Mesenchymal stem cell (in vitro differentiated cells and primary cell): ENCODE measurements at places on chromosomes 3 and 15.

DNA sequence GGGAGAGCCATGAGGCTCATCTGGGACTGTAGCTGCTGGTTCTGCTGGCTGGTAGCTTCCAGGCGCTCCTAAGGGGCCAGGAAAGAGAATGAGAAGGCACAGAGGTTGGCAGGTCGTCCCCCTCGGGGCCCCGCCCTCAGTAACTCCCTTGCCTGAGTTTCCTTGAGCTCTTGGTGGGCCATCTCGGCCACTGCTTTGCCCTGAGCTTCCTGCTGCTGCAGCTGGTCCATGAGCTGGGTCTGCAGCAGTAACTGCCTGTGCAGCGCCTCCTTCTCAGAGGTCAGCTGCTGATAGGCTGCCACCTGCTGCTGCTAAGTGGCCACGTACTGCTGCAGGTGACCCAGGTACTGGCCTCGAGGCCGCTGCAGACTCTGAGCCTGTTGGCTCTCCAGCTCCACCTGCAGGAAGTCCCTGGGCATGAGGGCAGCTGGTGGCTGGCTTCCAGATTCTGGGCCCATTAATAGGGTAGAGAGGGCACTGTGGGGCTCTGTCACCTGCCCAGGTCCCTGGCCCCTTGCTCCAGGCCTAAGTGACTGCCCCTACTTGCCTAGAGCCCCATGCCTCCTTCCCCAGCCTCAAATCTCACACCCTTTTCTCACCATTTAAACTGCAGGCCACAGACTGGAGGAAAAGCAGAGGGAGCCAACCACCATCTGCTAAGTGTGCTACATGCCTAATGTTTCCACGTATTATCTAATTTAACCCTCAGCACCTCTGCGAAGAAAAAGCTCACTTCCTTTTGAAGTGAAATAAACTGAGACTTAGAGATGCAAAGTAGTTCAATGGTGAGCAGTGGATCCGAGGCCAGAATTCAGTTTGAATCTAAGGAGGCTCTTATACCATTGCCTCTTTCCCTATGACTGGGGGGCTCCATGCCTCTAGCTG, 10.8 kb upstream of the VPS33B start:
- DNase-seq: peak; percentile 14

DNA sequence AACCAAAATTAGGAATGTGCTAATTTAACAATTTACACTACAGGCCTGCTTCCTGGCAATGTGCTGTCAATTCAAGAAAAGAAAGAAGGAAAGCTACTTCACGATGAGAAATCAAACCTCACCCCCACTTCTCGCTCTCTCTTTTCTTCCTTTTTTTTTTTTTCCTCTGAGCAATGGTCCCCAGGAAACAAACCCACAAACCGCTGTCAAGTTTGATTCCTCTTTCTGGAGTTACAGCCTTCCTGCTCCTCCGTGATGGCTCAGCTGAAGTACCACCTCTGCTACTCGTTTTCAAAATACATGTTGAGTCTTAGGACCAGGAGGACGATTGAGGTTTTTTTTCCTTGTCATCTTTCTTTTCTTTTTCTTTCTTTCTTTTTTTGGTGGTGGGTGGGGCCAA, 3.4 kb upstream of the TRIM71 start:
- DNase-seq: no peak

- DNase-seq: no peak
These were observed 130.2 kb downstream of the SSR3 start for GRCh38 chr3:156424758-156425157.

- DNase-seq: no peak
These were observed 150.6 kb downstream of the DUT start for GRCh38 chr15:48481802-48482201.

GRCh38 chr3:36681867-36682266, 82.5 kb downstream of the DCLK3 start:
- DNase-seq: no peak

DNA sequence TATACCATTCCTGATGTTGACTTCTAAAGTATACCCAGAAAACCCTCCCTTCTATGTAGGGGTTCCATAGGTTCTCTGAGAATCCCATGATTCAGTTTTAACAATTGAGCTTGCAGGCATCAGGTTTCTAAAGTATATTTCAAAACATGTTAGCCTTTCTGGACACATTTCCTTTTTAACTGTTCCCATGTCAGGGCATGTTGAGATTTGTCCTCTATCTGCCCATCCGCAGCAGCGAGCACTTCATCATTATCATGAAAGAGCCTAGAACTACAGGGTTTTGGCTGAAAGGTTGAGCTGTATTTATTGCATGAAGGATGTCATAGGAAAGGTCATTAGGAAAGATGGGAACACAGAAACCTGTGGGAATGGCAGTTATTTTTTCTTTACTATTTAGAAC, 201.1 kb upstream of the BHLHE40 start:
- DNase-seq: no peak

- DNase-seq: no peak
These were observed 64.3 kb upstream of the PLCL2 start for GRCh38 chr3:16820485-16820884.

DNA sequence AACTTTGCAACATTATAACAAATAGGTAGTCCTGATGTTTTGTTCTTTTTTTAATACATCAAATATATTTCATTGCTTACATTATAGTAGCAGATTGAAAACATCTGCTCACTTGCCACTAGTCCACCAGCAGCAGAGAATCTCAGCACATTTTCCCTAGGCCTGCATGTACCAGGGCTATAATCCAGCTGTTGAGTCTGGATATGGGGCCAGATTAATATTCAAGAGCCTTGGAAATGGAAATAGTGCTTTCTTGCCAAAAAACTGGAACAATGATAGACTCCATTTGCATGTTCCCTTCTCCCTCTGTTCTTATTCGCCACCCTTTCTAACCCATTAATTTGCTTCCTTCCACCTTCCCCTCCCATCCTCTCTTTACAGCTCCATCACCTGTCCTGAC, 288.0 kb downstream of the EPHA3 start:
- DNase-seq: no peak

DNA sequence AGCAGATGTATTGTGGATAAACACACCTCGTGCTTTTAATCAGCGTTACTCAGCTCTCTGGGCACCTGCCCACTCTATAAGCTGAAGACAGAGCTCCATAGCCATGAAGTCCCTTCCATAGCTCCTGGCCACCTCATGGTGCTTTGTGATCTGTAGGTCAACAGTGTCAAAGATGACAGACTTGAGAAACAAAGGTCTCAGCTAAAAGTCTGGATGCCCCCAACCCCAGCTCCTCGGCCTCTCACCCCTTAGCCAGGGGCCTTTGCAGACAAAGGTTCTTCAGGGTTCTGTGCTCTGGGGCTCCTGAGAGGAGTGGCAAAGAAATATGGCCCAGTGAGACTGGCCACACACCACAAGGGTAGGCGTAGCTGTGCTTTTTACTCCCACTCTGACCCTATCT, 168.6 kb downstream of the KLF13 start:
- DNase-seq: no peak

- no peak for DNase-seq
These were observed 424.5 kb downstream of the SOX2 start for GRCh38 chr3:182136008-182136910.

GRCh38 chr15:26453914-26454313, 319.0 kb downstream of the GABRB3 start:
- DNase-seq: no peak

DNA sequence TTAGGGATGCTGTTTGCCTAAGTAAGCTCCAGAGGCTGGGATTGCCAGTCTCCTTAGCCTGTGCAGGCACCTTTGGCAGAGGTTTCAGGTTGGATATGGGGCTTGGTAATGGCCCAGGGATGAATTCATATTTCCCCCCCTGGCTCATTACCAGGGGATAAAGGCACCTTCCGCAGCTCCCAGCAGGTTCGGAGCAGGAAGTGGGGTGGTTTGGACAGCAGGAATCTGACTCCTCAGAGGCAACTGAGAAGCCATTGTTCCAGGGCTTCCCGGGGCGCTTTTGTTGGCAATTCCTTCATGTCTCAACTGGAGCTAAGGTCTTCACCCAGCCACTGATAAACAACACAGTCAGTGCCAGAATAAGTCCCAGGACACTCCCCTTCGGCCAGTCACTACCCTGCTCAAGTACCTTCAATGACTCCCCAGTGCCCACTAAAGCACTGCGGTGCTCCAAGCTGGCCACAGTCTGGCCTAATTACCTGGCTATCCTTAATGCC, 85.3 kb upstream of the SLC6A6 start:
- DNase-seq: no peak

DNA sequence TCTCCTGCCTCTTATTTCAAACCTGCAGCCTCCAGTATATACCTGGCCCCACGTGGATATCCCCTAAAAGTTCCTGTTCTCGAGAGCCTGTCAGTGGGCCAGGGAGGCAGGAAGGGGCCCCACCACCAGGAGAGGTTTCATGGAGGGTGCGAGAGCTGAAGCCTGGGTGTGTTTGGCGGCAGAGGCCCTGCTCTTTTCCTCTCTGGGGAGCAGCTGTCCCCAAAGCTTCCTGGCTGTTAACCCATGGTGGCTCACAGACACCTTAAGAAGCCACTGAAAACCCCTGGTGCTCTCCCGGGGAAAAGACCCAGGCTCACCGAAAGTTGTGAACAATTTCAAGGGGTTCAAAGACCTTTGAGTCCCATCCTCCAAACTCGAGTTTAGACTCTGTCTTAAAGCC, 1.1 kb downstream of the PRRT3 start:
- DNase-seq: no peak

DNA sequence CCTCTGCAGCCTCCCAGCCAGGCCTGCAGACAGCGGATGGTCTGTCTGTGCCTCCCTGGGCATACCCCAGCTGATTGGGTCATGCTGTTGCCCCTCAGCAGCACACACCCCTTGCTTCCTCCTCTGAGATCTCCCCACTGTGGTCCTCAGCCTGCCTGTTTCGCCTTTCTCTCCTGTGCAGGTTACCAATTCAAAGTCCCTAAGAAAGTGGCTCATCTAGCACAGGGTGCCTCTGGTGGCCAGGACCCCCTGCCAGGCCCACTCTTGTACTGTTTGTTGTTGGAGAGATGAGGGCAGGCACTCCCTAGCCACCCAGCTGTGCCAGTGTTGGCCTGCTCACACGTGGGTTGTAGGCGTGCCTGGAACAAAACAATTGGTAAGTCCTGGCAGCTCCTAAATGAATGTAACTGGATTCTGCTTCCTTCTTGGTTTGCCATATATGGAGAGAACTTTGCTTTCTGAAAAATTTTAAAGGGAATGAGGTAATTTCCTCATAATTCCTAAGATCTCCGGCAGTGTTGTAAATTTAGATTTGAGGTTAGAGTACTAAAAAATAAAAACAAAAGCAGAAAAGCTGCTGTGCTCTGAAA, 213.2 kb upstream of the IL12A start:
- DNase-seq: peak; percentile 64

GRCh38 chr15:41535544-41535943, 8.5 kb downstream of the RPAP1 start:
- DNase-seq: no peak

DNA sequence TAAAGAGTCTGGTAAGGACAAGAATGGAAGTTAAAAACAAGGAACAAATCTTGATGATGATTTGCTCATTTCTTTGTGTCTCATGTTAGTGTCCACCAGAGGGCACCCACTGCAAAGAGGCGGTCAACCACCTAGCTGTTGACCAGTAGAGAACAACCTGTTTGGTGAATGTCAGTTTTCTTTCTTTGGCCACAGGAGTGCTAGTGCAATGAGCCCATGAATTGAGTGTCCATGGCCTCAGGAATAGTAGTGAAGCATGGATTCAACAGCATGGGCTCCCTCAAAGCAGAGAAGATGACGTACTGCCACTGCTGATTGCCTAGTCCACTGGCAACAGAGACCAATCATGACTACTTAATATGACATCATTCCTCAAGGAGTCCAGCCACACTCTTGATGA, 10.7 kb upstream of the CNTN6 start:
- peak; percentile 69 for DNase-seq

DNA sequence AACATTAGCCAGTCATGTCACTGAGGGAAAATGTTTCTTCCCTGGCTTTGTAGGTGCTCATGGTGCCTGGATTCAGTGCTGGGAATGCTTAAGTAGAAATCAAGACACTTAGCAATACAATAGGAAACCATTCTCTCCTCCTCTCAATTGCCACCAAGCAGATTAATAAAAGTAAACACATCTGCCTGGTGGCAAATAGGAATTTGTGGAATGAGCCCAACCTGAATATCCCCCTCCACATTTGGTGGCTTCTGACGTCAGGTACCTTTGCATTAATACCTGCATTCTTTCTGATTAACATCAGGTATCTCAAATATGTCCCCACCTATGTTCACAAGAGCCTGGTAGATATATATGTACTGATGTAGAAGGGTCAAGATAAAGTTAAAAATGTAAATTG, 42.7 kb downstream of the PPP2R3A start:
- no peak for DNase-seq

DNA sequence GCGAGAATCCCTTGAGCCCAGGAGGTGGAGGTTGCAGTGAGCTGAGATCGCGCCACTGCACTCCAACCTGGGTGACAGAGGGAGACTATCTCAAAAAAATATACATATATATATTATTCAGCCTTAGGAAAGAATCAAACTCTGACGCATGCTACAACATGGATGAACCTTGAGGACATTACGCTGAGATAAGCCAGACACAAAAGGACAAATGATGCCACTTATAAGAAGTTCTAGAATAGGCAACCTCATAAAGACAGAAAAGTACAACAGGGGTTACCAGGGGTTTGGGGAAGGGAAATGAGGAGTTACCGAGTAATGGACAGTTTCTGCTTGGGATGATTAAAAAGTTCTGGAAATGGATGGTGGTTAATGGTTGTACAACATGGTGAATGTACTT, 727 bp downstream of the PDHB start:
- no peak for DNase-seq

DNA sequence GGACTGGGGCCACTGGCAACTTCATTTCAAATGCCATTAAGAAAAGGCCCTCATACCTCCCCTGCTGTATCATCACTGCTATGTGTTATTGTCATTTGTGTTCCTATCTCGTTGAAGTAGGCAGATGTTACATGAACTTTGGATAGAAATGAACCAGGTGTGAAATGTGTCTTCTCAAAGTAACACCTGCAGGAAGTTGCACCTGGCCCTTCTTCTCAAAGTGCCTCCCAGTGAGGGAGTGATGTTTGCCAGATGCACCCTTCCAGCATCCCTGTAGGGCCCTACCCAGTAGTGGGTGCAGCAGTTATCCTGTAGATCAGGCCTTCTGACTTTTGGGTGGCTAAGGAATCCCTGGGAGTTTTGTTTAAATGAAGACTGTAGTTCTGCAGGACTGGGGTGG, 197.7 kb upstream of the CTNNB1 start:
- DNase-seq: no peak

DNA sequence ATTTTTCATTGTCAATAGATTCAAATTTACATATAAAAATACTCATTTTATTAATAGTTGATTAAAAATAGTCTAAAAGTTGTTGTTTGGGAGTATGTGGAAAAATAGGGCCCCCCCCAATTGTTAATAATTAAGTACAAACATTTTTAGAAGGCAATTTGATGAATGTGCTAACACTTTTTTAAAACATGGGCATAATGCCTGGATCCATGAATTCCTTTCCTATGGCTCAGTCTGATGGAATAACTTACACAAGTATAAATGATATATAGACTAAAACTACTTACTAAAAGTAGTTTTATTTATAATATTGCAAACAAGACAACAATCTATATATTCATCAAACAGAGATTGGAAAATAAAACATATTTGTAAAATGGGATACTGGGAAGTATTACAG, 247.2 kb upstream of the LRRN1 start:
- DNase-seq: no peak

- no peak for DNase-seq
These were observed 816.3 kb upstream of the CFAP20DC start for GRCh38 chr3:59866076-59866475.

- DNase-seq: peak; percentile 34
These were observed 91.6 kb downstream of the FSIP1 start for GRCh38 chr15:39690881-39691634.
